ENCODE measurements at places on chromosomes 2 and 18.

DNA sequence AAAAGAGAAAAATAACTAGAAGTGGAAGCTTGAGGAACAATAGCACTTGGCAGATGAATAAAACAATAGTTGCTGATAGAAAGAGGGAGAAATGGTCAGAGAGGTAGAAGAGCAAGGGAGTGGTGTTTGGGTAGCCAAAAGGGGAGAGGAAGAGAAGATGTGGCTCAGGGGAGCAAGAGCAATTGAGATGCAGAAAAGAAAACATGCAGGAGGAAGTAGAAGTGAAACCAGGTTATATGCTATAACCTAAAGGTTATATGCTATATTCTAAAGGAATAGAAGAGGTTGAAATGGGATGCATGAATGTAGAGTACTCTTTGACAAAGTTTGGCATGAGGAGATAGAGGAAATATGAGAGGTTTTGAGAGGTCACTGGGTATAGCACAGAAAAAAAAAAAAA is 759.5 kb downstream of the SATB2 start:
- no peak for DNase-seq

GRCh38 chr2:71581026-71581425 is 127.7 kb downstream of the DYSF start:
- DNase-seq, result no peak

- DNase-seq, result no peak
Observed at GRCh38 chr2:222017252-222017850, 281.4 kb downstream of the PAX3 start.

DNA sequence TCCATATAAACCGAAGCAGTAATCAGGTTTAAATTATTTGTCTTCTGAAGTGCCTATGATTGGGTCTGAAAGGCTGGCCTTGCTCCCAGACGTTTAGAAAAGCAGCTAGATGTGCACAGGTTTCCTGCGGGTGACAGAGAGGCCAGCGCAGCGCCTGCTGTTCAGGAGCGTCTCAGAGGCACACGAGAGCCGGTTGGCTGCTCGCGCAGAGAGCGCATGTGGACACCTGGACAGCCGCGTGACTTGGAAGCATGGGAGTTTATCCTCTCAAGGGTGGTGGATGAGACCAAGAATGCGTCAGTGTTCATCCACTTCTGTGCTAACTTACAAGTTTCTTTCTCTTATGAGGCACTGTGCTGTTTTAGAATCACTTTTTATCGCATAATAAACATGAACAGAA is 303.7 kb downstream of the PTGR3 start:
- no peak for DNase-seq

DNA sequence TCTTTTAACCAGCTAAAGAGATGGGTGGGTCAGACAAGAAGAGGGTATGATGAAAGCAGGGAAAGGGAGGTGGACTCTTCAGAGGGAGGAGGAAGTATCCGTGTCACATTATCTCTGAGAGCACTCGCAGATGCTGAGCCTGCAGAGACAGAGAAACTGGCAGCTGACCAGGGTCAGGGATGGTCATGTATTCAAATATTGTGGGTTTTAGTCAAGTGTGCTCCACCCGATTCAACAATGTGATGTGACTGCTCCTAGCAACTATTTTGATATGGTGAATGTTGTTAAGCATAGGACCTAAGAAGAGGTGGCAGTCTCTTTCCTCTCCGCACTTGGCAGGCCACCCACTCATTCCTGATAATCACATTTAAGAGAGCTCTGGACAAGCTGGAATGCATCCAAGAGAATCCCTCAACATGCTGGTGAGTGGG is 1.3 kb upstream of the CLIP4 start:
- DNase-seq, result peak; percentile 85

- no peak for DNase-seq
Observed at GRCh38 chr2:105361102-105361889, 24.0 kb downstream of the C2orf49 start.

DNA sequence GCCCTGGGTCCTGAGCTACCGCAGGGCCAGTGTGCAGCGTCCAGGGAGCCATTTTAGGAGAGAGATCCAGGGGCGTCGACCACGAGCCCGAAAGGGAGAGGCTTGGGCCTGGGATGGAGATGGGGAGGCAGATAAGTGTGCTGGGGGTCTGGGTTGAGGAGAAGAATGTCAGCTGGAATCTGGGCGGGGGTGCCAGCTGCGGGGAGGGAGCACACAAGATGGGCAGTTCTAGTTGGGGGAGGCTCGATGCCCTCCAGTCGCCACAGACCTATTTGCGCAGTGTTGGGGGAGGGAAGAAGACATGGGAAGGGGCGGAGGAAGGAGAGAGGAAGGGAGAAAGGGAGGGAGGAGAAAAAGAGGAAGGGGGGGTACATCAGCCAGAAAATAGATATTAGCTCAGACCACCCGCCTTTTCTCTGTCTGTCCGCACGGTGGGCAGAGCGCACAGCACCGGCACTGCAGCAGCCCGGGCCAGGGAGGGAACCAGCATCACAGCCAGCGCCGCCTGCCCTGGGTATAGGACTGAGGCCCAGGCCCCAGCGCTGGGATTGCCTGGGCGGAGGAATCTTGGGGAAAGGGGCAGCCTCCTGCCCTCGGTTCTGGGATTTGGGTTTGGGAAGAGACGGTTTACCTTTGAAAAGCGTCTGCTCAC is 1.9 kb upstream of the HOXD11 start:
- peak; percentile 38 for DNase-seq

DNA sequence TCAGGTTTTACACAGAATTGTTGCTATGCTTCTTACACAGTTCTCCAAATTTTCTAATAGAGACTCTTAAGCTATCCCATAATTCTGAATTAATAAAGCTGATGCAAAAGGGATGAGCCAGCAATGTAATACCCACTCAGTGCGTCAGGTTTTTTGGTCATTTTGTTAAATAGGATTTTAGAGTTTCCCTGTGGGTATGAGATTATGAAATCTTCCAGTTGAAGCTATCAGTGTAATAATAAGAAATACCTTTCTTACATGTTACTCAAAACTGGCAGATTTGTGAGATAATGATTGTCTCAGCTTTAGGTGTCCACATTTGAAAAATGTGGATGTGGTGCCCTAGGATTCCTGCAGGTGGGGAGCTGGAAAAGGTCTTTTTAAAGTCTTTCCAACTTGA is 44.5 kb downstream of the SOCS6 start:
- no peak for DNase-seq

DNA sequence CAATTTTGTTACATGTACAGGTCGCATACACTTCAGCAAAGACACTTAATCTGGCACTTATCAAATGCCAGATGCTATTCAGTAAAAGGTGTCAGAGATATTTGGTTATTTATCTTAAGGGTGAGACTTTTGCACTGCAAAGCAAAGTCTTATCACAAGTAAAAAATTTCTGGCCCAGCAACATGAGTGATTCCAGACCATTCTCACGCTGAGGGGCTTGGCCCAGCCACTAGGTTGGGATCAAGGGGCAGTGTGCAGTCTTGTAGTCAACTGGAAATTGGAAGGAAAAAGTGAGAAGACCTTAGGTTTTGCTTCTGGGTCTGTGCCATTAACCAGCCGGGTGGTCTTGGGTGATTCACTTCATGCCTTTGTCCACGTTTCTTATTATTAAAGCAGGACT is 181.6 kb downstream of the RNF144A start:
- no peak for DNase-seq

DNA sequence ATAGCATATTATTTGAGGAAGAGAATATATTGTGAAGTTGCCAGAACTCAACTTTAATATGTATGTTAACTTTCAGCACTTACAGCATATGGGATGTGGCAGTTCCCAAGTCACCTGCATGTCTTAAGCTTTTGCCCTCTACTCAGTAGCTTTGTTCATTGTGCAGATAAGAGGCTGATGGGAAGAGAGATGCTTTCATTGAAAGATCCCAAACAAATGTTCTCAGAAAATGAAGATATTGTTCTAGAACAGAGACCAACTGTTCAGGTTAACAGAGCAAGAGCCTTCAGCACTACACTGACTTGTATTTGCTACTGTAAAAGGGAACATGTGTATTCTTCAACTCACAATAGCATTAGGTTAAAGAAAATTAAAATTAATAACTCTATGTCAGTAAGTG is 28.1 kb downstream of the GAREM1 start:
- no peak for DNase-seq

DNA sequence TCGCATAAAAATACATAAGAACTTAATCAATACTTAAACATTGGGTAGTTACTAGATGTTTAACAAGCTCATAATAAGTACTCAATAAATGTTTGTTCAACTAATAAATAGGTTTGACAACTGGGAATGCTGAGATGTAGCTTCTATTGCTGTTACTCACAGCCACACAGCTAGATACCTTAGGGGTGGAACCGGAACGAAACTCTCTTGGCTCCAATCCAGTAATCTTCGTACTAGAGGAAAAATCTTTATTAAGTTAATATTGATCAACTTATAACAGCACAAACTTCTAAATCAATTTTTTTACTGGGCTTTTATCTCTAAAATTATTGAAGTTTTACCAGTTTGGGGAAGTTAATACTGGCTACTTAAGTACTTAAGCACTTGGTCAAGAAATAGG is 247.8 kb downstream of the PAX3 start:
- no peak for DNase-seq

DNA sequence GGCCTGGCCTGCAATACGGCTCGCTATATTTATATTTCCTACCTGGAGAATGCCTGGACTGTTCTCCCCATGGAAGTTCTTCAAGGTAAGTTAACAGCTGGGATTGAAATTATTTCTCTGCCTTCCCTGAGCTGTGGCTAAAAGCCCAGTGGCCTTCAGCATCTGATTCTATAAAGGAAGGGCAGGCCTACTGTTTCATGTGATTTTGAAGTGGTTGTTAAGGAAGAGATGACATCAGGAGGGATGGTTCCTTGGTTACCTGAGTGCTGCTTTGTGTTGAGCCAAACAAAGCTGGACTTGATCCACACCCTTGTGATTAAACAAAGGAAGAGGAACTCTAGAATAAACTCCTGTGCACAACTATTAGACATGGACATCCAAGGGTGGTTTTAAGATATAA is 61.6 kb downstream of the MFSD6 start:
- DNase-seq, result peak; percentile 99

DNA sequence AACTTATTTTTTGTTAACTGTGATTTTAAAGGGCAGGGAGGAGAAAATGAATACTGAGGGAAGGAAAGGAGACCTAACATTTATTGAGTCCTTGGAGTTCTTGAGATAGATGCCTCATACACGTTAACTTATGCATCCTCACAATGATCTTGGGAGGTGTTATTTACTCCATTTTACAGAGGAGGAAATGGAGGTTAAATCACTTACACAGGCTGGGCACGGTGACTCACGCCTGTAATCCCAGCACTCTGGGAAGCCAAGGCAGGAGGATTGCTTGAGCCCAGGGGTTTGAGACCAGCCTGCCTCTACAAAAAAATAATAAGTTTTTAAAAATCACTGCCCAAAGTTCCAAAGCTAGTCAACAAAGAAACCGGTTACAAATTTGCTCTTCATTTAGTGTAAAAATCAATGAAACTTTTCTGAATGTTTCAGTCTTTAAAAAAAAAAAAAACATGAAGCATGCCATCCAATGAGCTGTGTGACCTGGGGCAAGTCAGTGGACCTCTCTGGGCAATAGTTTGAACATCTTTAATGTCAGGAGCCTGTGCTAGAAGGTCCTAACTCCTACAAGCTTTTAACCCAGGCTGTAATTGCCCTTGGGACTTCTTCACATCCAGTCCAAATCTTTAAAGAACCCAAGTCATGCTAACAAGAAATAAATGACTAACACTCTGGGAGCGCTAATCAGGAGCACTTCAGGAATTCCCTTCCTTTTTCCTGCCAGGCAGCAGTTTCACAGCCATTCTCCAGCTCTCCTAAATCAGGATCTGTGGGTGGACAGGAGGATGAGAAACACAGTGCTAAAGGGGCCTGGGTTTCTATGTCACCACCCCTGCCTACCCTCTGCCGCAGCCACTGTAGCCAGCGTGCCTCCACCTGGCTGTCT is 176.4 kb downstream of the TMEM247 start:
- no peak for DNase-seq

DNA sequence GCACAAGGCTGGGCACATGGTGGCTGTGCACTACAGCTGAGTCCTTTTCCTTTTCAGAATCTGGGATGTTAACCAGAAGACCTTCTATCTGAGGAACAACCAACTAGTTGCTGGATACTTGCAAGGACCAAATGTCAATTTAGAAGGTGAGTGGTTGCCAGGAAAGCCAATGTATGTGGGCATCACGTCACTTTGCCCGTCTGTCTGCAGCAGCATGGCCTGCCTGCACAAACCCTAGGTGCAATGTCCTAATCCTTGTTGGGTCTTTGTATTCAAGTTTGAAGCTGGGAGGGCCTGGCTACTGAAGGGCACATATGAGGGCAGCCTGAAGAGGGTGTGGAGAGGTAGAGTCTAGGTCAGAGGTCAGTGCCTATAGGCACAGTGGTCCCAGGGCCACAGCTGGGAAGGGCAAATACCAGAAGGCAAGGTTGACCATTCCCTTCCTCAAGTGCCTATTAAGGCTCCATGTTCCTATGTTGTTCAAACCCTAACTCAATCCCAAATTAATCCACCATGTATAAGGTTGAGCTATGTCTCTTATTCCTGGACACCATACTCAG is 2.2 kb downstream of the IL1RN start:
- no peak for DNase-seq

DNA sequence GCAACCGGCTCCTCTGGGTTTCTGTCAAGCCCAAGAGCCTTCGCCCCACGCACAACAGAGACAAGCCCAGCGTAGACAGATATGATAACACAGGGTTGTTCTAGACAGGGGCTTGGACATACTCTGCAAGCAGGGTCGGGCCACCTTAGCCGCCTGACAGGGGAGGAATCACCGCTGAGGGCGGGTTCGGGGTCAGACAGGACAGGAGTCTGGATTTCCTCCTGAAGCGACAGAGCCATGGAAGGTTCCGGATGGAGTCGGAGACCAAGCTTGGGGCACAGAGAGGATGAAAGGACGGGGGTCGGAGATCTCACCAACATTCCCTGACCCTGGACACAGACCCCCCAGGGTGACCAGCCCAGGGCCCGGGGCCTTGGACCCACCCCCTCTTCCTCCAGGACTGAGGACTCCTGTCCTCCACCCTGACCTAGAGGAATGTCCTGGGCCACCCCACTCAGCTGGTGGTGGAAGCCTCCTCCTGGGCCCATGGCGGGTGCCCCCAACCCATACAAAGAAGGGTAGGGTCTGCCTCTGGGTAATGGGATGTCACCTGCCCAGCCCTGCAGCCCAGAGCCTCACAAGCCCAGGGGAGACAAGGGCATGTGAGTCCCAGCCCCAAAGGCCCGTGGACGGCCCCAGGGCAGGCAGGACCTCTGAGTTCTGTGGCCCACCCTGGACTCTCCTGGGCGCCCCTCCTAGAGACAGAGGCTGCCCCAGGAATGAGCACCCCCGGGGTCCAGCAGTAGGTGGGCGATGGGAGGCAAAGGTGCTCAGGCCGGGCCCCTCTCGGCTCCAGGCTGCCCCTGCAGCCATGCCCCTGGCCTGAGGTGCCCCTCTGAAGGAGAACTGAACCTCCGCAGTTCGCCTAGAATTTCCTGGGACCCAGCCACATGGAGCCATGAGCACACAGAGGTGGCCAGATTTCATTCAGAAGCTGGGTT is 44.1 kb upstream of the GPC1 start:
- DNase-seq, result no peak

Data from DMS53 (cell line).